Transverse colon (tissue), 4 donors: ENCODE measurements at places on chromosomes 2 and 18.

GRCh38 chr18:44698518-44698917, 17.8 kb downstream of the SETBP1 start:
- H3K36me3 ChIP-seq: no peaks in the 10 kb centered on the region
- peak overlapping the region; percentile 47 for H3K27ac ChIP-seq
- no peaks in the 10 kb centered on the region for H3K27me3 ChIP-seq
- DNase-seq: no peak
- peaks cover 39% of the 10 kb centered on the region for H3K4me1 ChIP-seq

DNA sequence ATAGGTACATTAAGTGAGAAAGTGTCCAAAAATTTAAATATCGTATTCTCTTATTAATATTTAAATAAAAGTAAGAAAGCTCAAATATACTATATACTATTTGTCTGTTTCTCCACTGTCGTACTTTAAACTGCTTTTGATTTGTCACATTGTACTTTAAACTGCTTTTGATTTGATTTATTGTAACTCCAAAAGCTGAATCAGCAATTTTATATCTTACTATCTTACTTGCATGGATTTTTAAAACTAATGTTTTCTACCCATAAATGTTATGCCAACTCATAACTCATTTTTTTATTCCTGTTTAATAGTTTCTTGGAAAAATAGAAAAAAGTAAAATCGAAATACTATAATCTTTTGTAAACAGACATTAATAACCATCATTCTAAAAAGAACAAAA, 1128.2 kb upstream of the ACVR2A start:
- H3K27ac ChIP-seq: no peak overlapping the region
- no peaks in the 10 kb centered on the region for H3K4me1 ChIP-seq
- no peak for DNase-seq
- H3K4me3 ChIP-seq: no peak overlapping the region
- H3K36me3 ChIP-seq: no peaks in the 10 kb centered on the region

DNA sequence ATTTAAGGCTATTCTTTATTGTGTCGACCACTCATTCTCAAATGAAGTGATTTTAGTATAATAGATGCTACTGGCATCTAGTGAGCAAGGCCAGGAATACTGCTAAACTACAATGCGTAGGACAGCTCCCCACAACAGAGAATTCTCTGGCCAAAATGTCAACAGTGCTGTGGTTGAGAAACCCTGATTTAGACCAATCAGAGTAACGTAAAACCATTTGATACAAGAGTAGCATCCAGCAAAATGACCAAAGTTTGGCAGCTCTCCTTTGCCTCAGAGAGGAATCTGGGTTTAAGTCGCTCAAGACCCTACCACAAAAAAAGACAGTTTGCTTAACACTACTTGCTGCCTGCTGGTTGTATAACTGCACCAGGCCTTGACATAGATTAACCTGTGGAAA, 37.0 kb upstream of the TTN start:
- no peaks in the 10 kb centered on the region for H3K27me3 ChIP-seq
- no peak for DNase-seq
- no peaks in the 10 kb centered on the region for H3K36me3 ChIP-seq
- no peaks in the 10 kb centered on the region for H3K4me1 ChIP-seq
- no peak overlapping the region for H3K4me3 ChIP-seq

DNA sequence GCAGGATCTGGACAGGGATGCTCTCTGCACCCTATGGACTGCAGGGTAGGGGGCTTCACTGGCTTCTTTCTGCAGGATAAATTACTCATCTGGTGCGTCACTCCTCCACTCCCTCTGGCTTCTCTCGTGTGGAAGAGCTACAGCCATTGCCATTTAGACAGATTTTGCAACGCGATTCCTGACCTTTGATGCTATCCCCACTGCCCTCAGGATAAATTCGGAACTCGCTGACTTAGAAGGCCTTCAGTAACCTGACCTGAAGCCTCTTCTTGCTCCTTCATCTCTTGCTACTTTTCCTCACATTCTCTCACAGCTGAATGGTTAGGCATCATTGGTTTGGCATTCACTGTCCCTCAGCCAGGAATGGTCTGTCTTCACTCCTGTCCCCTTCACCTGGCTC, 5.3 kb downstream of the NIFK start:
- H3K4me1 ChIP-seq: peaks cover 13% of the 10 kb centered on the region
- peaks cover 60% of the 10 kb centered on the region for H3K36me3 ChIP-seq
- no peak for DNase-seq
- no peak overlapping the region for H3K27ac ChIP-seq
- H3K27me3 ChIP-seq: no peaks in the 10 kb centered on the region

GRCh38 chr2:31415421-31415820, 879 bp upstream of the XDH start:
- no peaks in the 10 kb centered on the region for H3K4me1 ChIP-seq
- no peaks in the 10 kb centered on the region for H3K27me3 ChIP-seq
- H3K36me3 ChIP-seq: no peaks in the 10 kb centered on the region

- peaks cover 9% of the 10 kb centered on the region for H3K4me1 ChIP-seq
- H3K27ac ChIP-seq: no peak overlapping the region
- H3K4me3 ChIP-seq: no peak overlapping the region
- no peaks in the 10 kb centered on the region for H3K27me3 ChIP-seq
- no peaks in the 10 kb centered on the region for H3K36me3 ChIP-seq
Observed at GRCh38 chr2:102241616-102242305, 54.9 kb downstream of the IL1RL2 start.

- DNase-seq: no peak
- no peak overlapping the region for H3K27ac ChIP-seq
- H3K27me3 ChIP-seq: peaks cover 5% of the 10 kb centered on the region
- H3K4me3 ChIP-seq: no peak overlapping the region
- no peaks in the 10 kb centered on the region for H3K4me1 ChIP-seq
Observed at GRCh38 chr18:63844254-63844653, 43.3 kb upstream of the SERPINB2 start.

GRCh38 chr2:233267516-233268245, 16.2 kb downstream of the ATG16L1 start:
- peaks cover 58% of the 10 kb centered on the region for H3K36me3 ChIP-seq
- H3K4me1 ChIP-seq: no peaks in the 10 kb centered on the region
- H3K27ac ChIP-seq: peak overlapping the region; percentile 39
- DNase-seq: peak; percentile 59
- no peaks in the 10 kb centered on the region for H3K27me3 ChIP-seq

DNA sequence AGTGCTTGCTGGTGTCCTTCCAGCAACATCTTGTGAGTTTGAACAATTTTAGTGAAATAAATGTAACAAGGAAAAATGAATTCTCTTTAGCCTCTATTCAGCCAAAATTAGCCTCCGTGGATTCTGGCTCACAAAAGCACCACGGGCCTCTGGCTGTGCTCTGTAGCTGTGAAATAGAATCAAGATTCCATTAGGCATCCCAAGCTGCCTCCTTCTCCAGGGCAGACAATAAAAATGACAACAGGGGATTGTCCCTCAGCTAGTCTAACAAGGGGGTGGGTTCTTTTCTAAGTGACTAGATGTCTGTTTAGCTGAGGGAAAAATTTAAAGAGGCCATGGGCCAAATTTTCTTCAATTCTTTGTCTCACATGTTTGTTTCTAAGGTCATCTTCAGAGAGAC, 254.7 kb upstream of the FIGN start:
- no peaks in the 10 kb centered on the region for H3K27me3 ChIP-seq
- H3K4me1 ChIP-seq: no peaks in the 10 kb centered on the region
- no peak for DNase-seq
- no peaks in the 10 kb centered on the region for H3K36me3 ChIP-seq
- no peak overlapping the region for H3K4me3 ChIP-seq

GRCh38 chr2:16587601-16588000, 78.0 kb downstream of the CYRIA start:
- no peak for DNase-seq
- no peaks in the 10 kb centered on the region for H3K4me1 ChIP-seq
- no peaks in the 10 kb centered on the region for H3K36me3 ChIP-seq
